ENCODE measurements at places on chromosomes 5 and 9.

- no peak for DNase-seq
Observed at GRCh38 chr5:17340379-17340778, 122.9 kb downstream of the BASP1 start.

DNA sequence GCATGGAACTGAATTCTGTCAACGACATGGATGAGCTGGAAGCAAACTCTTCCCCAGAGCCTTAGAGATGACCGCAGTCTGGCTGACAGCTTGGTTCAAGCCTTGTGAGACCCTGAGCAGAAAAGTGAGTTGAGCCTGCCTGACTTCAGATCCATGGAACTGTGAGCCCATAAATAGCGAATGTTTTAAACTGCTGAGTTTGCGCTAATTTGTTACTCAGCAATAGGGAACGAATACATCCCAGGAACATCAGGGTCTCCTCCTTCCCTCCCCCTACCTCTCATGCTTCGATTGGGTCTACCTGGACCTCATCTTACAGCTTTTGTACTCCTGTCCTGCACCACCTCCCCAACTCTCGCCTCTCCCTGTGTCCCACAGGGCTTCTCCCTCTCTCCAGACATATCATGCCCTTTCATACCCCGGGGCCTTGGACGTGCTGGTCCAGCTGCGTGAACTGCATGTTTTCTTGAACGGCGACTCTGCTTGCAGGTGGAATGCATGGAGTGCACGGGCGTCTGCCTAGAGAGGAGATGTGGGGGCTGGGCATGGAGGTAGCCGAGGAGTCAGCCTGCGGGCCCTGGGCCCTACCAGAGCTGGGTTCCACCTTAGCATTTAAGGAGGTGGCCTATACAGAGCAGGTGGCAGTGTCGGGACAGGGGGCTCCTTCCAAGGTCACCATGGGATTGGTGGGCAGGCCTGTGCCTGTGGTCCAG, 7.9 kb downstream of the GADD45G start:
- no peak for DNase-seq

- no peak for DNase-seq
Observed at GRCh38 chr5:134547066-134547465, 21.6 kb downstream of the JADE2 start.

DNA sequence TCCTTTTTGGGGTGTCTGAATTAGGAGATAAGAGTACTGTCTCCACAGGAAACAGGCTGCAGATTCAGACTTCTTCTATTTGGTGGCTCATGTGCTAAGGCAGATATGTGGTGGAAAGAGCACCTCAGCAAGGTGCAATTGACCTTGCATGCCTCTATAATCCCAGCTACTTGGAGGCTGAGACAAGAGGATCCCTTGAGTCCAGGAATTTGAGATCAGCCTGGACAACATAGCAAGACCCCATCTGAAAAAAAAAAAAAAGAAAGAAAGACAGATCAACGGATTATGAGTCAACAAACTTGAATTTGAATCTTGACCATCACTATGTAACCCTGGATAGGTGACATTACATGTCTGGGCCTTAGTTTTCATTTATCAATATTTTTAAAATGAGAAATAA, 44.4 kb downstream of the RFK start:
- no peak for DNase-seq

GRCh38 chr5:91420879-91421278, 37.8 kb upstream of the ARRDC3 start:
- no peak for DNase-seq

GRCh38 chr5:171945066-171945465, 61.4 kb downstream of the FBXW11 start:
- no peak for DNase-seq

GRCh38 chr9:37215381-37215780, 95.0 kb downstream of the ZCCHC7 start:
- no peak for DNase-seq
